ENCODE measurements at places on chromosomes 3 and 15.
A peak's percentile ranks its signal among the peaks of the same experiment; 100 is the strongest.

- no peak for DNase-seq
Measured at GRCh38 chr3:71813704-71814103, 28.8 kb upstream of the PROK2 start.

DNA sequence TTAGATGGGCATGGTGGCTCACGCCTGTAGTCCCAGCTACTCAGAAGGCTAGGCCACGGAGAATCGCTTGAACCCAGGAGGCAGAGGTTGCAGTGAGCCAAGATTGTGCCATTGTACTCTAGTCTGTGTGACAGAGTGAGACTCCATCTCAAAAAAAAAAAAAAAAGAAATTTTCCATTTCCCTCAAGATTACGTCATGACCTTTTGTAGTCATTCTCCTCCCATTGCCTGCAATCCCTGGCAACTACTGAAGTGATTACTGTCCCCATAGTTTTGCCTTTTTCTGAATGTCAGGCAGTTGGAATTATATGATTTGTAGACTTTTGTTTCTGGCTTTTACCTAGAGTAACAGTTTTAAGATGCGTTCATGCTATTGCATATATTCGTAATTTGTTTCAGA lies 28.0 kb downstream of the WDR76 start:
- DNase-seq, result no peak

GRCh38 chr3:38707730-38708129 lies 58.2 kb upstream of the SCN5A start:
- DNase-seq, result no peak

- no peak for DNase-seq
Measured at GRCh38 chr15:75030023-75030413, 6.6 kb downstream of the PPCDC start.

DNA sequence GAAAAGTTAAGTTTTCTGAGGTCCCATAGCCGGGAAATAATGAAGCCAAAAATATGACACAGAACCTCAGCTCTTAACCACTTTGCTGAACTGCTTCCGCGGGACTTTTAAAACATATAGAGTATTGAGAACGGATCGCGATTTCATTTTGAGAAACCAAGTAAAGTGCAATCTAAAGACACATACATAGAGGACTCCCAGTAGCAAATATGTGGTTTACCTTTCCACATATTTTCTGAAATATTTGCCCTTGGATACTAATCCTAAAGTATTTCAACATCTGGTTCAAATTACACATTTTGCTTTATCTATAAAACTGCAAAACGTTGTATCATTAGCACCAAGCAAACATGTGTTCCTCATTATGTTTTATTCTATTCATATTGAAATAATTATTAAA lies 776.5 kb downstream of the ROBO2 start:
- no peak for DNase-seq

GRCh38 chr15:26580943-26581342 lies 191.9 kb downstream of the GABRB3 start:
- no peak for DNase-seq

DNA sequence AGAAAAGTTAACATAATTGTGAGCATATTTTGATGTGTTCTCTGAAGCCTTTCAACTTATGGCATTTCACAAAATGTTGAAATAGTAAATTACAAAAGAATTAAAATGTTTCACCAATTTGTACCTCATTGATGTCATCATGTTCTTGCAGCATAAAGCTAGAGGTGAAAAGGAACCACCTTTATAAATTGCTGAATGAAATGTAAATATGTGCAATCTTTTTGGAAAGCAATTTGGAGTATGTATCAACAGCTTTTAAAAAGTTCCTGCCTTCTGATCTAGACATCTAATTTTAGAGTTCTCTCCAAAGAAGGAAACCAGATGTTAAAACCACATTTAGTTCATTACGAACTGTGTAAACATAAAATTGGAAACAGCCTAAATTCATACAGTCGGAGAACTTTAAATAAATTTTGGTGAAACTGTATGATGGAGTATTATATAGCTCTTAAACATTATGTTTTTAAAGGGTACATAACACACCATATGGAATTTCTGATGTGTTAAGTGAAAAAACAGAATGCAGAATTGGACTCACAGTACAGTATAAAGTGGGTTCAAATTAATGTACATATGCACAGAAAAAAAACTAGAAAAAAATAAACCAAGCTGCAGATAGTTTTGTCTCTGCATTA lies 311.2 kb upstream of the NAALADL2 start:
- peak; percentile 3 for DNase-seq

DNA sequence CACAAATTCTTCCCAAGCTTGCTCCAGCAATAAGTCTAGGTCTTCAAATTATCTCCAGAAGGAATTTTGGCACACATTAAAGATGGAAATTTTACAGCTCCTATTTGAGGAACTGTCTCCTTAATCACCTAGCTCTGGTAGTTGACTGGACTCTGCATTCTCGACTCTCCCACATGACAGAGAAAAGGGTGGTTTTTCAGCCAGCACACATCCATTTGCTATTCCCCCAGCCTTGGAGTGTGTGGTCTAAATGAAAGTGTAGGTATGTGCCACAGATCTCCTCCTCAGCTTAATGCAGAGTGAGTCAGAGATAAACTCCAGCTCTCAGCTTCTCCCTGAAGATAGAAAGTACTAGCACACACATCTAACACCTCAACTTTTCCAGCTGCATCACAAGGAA lies 62.2 kb upstream of the ALCAM start:
- no peak for DNase-seq

DNA sequence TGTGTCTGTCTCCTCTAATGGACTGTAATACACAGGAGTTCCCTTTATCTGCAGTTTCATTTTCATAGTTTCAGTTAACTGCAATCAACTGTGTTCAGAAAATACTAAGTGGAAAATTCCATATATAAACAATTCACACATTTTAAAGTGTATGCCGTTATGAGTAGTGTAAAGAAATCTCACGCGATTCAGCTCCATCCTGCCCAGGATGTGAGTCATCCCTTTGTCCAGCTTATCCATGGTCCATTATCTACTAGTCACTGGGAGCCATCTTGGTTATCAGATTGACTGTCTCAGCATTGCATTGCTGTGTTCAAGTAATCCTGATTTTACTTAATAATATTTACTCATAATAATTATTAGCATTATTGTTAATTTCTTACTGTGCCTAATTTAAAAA lies 14.5 kb downstream of the ZPLD1 start:
- no peak for DNase-seq

DNA sequence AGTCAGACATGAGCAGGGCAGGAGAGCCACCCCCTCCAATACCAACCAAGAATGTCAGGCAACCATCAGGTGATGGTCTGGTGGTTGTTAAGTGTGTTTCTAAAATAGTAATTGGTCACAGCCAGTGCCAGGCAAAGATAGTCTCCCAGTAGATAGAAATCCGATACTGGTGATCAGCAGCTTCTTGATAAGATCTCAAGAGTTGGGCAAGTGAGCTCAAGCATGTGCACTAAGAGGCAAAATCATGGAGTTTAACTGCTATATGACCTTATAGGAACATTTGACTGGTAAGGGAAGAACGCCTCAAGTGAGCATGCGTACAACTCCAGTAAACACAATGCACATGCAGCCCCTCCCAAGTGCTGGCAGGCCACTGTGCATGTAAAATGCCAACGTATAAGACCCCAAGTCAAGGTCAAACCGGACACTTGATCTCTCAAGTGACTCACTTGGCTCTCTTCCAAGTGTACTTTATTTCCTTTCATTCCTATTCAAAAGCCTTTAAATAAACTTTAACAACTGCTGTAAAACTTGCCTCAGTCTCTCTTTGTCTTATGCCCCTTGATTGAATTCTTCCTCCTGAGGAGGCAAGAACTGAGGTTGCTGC lies 36.0 kb upstream of the CBLB start:
- no peak for DNase-seq

GRCh38 chr15:36599620-36600433 lies 20.4 kb downstream of the CDIN1 start:
- DNase-seq, result no peak

DNA sequence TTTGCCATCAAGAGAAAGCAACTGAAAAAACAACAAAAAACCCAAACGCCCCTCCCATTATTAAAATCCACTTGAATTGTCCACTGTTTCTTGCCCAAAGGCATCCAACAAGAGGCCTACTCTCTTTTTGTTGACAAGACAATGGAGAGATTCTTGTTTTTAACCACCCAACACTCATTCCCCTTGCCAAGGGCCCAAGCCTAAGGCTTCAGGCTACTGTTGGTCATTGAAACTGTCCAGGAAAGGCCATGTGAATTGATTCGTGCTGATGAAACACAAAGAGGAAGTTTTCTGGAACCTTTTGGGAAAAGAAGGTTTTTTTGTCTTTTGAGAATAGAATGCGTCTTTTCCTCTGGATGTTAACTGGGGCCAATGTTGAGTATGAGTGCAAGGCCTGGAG lies 157.4 kb upstream of the PFN2 start:
- no peak for DNase-seq

- no peak for DNase-seq
Measured at GRCh38 chr15:91853948-91854638, 585 bp downstream of the SLCO3A1 start.

DNA sequence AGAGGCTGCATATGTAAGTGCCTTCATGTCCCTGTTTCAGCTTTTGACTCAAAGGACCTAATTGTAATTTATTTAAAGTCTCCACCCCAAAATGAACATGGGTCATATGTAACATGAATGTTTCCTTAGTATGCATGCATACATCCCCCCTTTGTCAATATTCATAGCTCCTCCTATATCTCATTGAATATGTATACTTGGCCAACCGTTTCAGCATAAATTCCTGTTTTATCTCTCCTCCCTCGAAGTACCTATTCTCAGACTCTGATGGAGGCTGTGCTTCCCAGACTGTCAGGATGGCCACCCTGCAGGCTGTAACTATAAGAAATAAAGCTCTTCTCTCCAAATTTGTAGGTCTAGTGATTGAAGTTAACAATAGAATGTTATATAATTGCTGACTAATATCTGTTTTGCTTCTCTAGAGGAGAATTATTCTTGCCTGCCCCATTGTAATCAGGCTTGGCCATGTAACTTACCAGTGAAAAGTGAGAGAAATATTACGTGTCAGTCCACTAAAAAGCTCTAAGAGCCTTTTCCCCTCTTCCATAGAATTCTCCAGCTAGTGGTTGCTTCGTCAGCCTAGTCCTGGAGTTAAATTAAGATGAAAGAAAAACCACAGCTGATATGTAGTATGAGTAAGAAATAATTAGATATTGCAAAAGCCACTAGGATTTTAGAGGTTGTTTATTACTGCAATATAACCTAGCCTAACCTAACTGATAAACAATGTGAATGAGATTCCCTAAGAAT lies 245.1 kb downstream of the ZNF385D start:
- DNase-seq, result no peak

DNA sequence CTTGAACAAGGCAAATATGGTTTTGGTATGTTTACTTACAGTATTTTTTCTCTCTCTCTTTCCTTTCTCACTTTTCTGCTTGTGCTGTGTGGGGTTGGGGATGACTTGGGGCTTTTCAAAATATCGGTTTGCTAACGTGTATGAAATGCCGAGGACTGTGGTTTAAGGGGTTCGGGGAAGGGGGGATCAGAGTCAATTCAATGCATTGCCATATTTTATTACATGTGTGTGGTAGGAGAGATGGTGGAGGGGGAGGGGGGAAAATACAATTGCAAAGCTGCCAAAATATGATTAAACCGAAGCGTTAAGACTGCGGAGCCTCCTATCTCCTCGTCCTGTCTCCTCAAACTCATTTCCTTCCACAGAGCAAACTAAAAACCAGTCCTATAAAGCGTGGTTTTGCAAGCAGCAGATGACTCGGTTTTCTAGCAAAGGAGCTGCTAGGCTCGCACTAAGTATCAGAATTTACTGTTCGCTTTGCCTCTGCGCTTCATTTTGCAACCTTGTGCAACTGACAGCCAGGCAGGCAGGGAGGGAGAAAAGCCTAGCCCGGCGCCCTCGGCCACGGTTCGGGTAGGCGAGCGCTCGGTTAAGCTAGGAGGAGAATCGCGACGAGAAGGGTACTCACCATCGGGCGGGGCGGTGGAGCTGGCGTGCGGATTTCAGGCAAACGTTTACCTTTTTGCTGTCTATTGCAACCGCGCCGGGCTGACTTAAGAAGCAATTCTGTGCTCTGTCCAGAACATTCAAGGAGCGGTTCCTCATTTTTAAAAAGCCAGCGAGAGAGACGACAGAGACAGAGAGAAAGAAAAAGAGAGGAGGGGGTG lies 4.0 kb upstream of the NR2F2 start:
- DNase-seq, result no peak

- DNase-seq, result no peak
Measured at GRCh38 chr3:177817751-177818150, 620.5 kb upstream of the TBL1XR1 start.

GRCh38 chr3:178169421-178169820 lies 366.8 kb upstream of the KCNMB2 start:
- no peak for DNase-seq

- peak; percentile 51 for DNase-seq
Measured at GRCh38 chr15:38002883-38003477, 68.5 kb downstream of the TMCO5A start.

DNA sequence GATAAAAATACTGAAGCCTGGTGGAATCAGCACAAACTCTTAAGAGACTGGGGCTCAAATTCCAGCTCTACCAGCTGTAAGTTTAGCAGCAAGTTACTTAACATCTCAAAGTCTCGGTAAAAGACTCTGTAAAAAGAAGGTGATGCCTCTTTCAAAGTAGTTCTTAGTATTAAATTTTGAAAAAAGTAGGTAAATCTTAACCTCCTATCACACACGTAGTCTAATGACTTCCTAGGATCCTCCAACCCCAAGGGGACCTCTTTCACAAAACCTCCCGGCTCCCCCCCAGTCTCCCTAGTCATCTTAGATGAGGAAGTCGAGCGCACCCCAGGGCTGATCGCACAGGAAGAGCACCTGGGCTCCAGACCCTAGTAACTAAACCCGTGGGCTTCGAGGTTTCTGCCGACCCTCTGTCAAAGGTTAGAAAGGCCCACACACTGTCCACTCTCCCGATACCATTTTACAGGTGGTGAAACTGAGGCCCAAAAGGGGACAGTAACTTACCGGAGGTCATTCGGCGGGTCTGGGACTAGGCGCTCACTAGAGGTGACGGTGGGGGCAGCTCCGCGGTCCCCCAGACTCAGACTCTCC lies 427 bp downstream of the MBD4 start:
- no peak for DNase-seq

- DNase-seq, result peak; percentile 55
Measured at GRCh38 chr15:99076555-99077308, 28.1 kb upstream of the SYNM start.

- no peak for DNase-seq
Measured at GRCh38 chr3:161104561-161105551, at the start of gene B3GALNT1. TSS of gene B3GALNT1 (minus strand) at chr3:161105349. CDS start at chr3:161086754, 18,595 bp downstream.

Data from hematopoietic multipotent progenitor cell (in vitro differentiated cells).